Activated CD4-positive, alpha-beta T cell treated with anti-CD3 and anti-CD28 coated beads for 24 hours (primary cell): ENCODE measurements at places on chromosomes 2 and 18.

DNA sequence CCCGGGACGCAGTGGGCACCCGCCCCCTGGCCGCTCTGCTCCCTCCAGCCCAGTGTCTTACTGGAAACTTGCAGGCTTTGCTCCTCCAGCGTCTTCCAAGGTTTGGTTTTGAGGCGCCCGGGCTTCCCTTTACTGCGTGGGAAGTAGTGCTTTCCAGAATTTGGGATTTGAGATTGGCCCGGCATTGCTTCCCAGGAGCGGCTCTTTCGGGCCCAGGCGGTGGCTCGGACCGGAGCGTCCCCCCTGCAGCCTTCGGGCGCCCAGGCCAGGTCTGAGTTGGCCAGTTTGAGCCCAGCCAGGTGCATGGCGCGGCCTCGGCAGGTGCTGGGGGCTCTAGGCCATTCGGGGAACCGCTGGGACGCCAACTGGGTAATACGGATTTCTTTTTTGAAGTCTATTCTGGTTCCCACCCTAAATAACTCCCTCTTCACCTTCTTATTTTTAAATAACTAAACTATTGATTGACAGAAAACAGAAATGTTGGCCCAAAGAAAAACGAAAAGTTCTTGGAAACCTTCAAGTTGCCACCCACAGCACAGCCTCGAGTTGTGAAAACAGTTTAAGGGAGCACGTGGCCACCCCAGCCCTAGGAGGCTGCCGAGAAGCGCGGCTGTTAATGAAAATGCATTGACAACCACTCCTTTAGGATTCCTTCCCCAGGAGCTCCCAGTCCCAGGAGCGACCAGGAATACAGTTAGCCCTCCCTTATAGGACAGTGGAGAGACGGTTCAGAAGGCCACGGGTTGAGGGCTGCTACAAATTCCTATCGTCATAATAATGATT, 766 bp downstream of the SNTG2 start:
- no peak for DNase-seq

DNA sequence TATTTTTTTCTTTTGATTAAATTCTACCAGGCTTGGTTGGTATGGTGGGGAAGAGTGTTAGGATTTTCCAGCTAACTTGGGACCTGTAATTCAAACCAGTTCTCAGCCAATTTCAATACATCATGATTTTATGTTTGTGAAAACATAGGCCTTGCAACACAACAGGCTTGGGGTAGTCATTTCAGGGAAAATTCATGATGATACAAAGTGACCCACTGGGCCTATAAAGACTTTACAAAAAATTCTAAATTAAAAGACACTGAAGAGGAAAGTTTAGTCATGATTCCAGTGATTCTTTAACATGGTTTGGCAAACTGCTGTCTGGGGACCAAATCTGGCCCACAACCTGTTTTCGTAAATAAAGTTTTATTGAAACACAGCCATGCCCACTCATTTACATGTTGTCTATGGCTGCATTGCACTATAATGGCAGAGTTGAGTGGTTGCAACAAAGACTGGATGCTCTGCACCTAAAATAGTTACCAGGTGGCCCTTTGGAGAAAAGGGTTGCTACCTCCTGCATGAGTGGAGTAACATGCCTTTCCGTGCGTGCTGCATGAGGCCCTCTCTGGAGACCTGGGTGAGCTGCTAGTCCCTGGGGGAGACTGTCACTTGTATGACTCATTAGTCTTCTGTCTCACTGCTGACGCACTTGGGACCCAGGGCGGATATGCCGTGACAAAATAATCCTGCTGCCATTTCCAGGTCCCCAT, 73.6 kb downstream of the NPAS2 start:
- DNase-seq = no peak

GRCh38 chr2:110657724-110658305, 20.0 kb downstream of the BUB1 start:
- no peak for DNase-seq

GRCh38 chr2:158818511-158818910, 23.4 kb downstream of the DAPL1 start:
- no peak for DNase-seq

- no peak for DNase-seq
Observed at GRCh38 chr2:58805126-58805525, 564.0 kb upstream of the FANCL start.

DNA sequence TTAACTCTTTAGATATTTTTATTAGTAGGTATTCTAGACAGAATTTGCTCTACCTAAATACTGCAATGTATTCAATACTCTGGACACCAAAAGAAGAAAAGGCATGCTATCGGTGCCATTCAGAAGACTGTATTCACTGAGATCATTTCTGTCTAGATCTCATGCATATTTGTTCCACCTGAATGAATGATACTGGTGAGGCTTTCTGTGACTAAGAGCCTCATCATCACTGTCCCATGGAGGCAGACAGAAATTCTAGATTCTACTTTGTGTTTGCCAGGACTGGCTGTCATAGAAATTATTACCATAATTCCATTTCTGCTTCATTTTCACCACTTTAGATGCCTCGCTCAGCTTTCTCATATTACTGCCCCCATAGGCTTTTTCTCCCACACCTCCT, 340.7 kb downstream of the MBD2 start:
- DNase-seq = no peak

DNA sequence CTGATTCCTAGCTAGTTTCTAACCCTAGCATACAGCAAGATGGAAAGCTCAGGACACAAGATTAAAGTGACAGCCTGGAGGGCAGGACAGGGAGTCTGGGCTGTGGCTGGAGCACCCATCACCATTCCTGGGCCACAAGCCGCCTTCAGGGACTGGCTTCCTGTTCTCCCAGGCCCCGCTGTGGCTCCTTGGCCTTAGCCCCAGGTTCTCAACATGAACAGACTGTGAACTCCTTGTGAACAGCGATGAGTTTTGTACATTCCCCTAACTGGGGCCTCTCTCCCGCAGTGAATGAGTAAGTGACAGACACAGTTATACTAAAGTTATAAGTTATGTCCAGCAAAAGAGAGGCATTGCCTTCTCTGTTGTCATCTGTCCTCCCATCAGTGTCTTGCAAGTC, 35.9 kb upstream of the SLC14A1 start:
- no peak for DNase-seq
